ENCODE measurements at places on chromosomes 3 and 15.

DNA sequence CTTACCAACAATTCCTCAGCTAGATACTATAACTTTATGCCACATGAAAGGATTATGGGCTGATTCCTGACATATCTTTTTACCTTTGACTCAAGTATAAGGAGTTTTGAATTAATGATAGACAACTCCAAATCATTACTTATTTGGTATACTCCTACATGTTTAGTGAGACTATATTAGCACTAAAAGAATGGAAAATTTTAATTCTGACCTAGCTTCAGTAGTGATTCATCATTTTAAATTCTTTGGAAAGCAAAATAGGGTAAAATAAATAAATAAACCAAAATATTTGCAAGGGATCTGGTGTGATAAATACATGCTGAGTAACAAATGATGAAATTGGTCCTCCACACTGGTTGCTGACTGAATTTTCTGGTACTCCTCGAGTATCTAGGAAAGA is 42.3 kb upstream of the VGLL3 start:
- no peak for DNase-seq

- peak; percentile 19 for DNase-seq
Measured at GRCh38 chr15:79179108-79179561, 88.6 kb upstream of the RASGRF1 start.

DNA sequence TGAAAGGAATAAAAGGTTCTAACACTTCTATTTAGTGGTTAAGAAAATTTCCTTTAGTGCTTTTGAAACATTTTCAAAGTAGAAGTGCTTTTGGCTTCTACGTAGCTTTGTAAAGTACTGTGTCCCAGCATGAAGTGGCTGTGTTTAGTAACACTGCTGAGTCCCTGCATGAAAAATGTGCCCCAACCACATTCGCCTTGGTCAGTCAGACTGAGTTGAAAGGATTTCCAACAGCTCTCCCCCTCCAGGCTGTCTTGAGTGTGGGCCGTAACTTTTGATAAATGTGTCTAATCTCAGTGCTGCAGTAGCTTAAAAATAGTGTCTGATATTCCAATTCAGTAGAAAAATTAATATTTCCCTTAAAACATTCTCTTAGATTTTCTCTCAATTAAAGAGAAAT is 115.0 kb downstream of the NR1D2 start:
- peak; percentile 84 for DNase-seq

GRCh38 chr15:38453971-38454695 is at the start of gene FAM98B:
Gene FAM98B (plus strand): TSS chr15:38454127. CDS start chr15:38454162, 35 bp downstream.
- peak; percentile 95 for DNase-seq
